ENCODE measurements at places on chromosomes 7 and 10. TPM values are rescaled to one million over a fixed set of nuclear protein-coding genes. Genes with fewer than 3 reads are reported as not detected.

The WNT16 gene
- total RNA-seq = 12.7 TPM

The SPDYE9 gene
- not detected for total RNA-seq

DNA sequence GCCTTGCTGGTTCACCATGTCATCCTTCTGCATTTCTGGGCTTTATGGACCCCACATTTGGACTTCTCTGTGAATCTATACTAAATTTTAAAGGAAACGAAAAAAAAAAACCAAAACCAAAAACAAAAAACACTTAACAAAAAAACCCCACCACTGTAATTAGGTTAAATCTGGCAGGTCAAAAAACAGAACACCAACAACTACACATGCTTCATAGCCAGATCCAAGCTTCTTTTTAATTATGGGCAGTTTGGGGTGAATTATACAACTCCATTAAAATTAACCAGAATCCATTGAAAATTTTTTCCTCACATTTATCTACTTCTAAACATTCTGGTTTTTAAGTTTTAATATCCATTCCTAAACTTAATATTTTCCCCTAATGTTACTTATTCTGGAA is 58.4 kb downstream of the CDK6 start:
- H3K4me3 ChIP-seq = no peak overlapping the region
- H3K27ac ChIP-seq = no peak overlapping the region
- peaks cover 21% of the 10 kb centered on the region for H3K4me1 ChIP-seq

DNA sequence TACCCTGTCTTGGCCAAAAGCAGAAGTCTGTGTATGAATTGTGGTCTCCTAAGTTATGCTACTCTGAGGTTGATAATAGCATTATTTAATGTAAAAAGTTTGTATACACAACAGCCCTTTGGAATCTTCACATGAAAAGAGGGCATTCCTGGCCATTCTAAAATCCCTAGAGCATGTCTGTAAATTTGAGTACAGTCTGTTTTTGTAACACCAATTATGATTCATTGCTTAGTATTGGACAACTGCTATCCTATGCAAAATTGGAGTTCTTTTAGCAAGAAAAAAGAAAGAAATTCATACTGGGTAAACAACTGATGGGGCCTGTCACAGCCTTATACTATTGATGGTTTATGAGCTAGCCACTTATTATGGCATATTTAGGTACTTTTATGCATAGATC is 10.2 kb downstream of the CUTC start:
- H3K4me3 ChIP-seq = no peak overlapping the region
- DNase-seq = no peak
- H3K27me3 ChIP-seq = no peaks in the 10 kb centered on the region
- no peak overlapping the region for H3K27ac ChIP-seq
- peaks cover 93% of the 10 kb centered on the region for H3K36me3 ChIP-seq

DNA sequence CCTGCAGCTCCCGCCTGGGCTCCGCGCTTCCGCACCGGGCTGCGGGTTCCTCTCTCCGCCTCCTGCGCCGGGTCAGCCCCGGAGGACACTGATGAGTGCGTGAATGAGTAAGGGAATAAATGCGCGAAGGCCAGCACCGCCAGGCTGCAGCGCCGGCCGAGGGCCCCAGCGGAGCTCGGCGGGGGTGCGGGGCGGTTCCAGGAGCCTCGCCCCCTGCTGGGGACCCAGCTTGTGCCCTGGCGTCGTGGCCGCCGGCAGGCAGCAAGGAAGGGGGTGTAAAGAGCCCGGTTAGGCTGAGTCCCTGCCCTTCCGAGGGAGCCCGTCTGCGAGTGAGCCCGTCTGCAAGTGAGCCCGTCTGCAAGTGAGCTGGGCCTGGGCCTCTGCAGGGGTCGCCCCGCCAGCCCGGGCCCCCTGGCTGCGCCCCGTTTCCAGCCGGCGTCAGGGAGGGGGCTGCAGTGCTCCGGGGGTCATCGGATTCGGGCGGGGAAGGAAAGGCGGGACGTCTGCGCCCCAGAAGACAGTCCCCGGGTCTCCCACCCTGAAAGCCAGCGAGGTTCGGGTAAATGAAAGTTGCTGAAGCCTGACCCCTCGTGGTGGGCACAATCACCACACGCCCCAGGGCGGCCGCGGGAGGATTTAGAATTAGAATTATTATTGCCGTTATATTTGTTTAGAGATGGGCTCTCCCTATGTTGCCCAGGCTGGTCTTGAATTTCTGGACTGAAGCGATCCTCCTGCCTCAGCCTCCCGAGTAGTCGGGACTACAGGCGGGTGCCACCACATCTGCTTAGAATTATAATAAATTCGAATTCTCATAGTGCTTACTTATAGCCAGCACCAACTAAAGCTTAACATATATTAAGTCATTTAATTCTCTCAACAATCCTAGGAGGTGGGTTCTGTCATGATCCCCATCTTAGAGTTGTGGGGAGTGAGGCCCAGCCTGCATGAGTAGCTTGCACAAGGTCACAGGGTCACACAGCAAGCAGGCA is 8.6 kb upstream of the CRYGN start:
- H3K4me3 ChIP-seq = peak overlapping the region; percentile 57
- DNase-seq = peak; percentile 84
- H3K27me3 ChIP-seq = no peaks in the 10 kb centered on the region
- H3K4me1 ChIP-seq = peaks cover 5% of the 10 kb centered on the region
- H3K27ac ChIP-seq = no peak overlapping the region

DNA sequence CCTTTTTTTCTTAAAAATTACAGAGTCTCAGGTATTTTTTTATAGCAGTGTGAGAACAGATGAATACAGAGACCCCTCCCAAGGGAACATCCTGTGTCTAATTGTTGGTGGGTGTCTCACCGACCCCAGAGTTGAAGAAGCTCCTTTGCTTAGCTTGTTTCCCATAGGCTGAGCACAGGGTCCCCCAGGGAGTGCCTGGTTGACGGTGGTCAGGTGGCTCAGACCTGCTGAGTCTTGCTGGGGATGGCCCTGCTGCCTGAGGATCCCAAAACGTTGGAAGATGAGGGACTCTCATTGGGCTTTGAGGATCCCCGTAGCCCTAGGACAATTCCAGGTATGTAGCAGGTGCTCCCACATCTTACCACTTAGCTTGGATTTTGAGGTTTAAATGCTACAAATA is 19.5 kb downstream of the SCART1 start:
- H3K27me3 ChIP-seq = no peaks in the 10 kb centered on the region
- DNase-seq = no peak
- no peak overlapping the region for H3K4me3 ChIP-seq
- H3K4me1 ChIP-seq = no peaks in the 10 kb centered on the region
- no peak overlapping the region for H3K27ac ChIP-seq

The KCP gene
- total RNA-seq = 0.48 TPM

The CFAP58 gene
- total RNA-seq = 1.0 TPM

The WNT8B gene
- not detected for total RNA-seq

DNA sequence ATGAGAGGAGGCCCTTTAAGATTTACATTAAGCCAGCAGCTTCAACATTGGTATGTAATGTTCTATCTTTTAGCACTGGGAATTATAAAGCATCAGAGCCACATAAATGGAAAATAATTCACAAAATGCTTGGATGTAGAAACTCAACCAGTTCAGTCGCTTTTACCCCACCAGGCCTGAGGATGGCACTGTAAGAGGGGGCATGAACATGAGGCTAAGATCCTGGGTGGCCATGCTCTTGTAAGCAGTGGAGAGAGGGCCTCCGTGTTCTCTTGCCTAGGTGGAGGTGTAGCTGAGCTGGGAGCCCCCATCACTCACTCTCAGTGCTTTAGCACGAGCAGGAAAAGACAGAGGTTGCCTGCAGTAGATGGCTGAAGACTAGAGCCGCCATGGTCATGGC is 238.8 kb downstream of the FANK1 start:
- DNase-seq = no peak
- H3K27ac ChIP-seq = no peak overlapping the region
- H3K27me3 ChIP-seq = no peaks in the 10 kb centered on the region
- no peaks in the 10 kb centered on the region for H3K36me3 ChIP-seq
- H3K4me3 ChIP-seq = no peak overlapping the region

The MEIG1 gene
- total RNA-seq = not detected

DNA sequence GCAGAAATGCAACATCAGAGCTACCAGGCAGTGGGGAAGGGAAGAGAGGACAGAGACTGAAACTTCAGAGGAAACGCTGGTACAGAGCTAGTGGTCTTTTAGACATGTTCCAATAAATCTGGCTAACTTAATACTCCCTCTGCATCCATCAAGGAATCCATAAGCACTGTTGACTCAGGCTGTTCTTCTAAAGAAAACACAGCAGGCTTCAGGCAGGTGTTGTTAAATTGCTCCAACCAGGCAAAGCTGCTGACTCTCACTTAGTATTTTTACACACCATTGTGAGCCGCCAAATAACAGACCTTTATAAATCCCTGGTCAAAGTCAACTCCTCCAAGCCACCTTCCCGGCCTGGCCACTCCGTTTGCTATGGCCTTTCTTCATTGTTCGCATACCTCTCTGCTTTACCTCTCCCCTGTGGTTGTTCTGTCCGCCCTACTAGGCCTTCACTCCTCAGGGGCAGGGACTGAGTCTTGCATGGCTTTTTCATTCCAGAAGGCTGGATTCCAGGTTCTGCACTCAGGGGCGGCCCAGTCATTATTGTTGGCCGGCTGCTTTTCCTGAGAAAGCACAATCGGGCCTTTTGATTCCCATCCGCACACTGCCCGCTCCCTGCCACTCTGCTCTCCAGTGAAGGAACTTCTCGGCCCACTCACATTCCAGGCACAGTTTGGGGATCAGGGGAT is 18.4 kb downstream of the CREB3L2 start:
- no peak overlapping the region for H3K4me3 ChIP-seq
- no peak overlapping the region for H3K27ac ChIP-seq
- H3K27me3 ChIP-seq = no peaks in the 10 kb centered on the region
- H3K36me3 ChIP-seq = no peaks in the 10 kb centered on the region
- DNase-seq = no peak

DNA sequence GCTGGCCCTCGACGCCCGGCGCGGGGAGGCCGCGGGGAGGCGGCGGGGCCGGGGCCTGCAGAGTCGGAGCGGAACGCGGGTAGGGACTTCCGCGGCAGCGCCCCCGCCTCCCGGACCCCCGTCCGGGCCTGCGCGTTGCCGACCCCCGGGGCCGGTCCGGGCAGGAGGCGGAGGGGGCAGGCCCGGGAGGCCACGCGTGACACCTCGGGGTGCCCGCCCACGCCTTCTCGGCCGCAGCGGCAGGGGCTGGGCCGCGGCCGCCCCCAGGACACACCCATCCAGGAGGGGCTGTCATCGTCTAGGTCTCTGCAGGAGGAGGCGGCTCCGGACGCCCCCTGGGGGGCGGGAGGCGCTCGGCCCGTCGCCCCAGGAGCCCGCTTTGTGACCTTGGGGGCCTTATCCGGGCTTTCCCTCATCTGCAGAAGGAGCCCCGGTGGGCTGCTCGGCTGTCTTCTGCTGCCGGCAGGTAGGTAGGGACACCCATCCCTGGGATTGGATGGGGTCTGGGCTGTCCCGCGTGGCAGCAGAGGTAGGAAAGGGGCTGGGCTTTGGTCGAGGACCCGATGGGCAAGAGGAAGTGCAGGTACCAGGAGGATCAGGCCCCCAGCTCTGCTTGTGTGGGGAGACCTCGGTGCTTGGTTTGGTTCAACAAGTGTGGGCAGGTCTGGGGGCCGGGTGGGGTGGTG is 569 bp downstream of the ZNF316 start:
- DNase-seq = no peak
- no peaks in the 10 kb centered on the region for H3K27me3 ChIP-seq
- H3K27ac ChIP-seq = peak overlapping the region; percentile 33
- peaks cover 28% of the 10 kb centered on the region for H3K36me3 ChIP-seq
- peaks cover 24% of the 10 kb centered on the region for H3K4me1 ChIP-seq
